ENCODE measurements at places on chromosomes 7 and 10.

DNA sequence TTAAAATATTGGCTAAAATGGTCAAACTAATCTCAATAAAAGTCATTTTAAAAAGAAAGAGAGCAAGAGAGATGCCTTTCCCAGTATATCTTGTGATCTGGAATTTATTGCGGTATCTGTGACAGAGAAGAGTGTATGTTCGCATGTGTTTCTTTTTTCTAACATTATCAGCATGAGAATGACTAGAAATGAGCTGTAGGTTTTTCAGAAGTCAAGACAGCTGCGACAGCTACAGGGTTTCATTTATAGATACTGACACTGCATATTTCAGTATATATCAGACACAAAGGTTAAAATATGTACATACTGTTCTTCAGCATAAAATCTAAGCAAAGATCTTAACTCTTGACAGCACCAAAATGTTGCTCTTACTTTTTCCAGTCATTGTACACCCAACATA lies 215.8 kb downstream of the JAZF1 start:
- no peak for DNase-seq

DNA sequence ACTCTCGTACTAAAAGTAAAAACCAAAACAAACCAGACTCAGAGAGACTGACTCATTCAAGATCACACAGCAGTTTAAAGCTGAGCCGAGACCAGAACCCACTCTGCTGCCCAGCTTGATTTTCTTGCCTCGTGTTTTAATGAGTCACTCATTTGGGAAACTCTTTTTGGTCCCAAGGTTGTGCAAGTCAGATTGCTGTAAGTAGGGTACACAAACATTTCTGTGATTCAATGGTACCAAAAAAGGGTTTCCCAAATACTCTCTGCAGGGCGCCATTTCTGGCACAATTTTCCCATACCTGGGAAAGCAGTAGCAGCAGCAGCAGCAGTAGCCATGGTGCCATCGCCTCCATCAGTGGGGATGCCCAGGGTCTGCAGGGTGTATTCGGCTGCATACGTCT lies 69.9 kb downstream of the ASAH2B start:
- DNase-seq = no peak

DNA sequence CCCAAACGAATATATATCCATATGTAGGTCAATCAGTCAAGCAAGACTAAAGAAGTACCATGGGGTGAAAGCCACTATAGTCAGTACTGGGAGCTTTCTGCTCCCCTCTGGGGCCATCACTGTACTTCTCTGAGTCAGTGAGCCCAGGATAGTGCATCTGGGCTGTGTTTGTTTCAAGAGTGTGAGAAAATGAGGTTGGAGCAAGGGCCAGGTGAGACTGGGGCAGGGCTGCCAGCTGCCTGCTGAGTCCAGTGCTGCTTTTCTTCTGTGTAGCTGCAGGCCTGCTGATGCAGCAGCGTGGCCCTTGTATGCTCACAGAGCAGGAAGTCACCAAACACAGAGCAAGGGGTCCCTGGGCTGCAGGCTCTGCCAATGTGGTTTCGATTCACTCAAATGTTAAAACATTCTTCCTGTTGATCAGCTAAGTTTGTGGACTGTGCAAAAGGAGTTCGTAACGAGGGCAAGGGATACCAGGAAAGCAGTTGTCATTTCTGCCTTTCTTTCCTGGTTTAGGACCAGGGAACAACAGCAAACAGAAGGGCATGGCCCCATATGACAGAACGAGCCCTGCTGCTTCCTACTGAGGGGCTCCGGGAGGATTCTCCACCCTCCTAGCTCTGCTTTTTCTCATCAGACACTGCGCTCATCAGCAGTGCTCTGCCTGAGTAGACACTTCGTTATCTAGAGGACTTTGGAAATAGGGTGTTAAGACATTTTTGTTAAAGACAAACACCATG lies 65.4 kb upstream of the TNS3 start:
- DNase-seq = no peak

- DNase-seq = no peak
Measured at GRCh38 chr10:76433161-76434005, 1002.0 kb downstream of the LRMDA start.

GRCh38 chr7:42338916-42339540 lies 102.0 kb upstream of the GLI3 start:
- DNase-seq = no peak

- DNase-seq = no peak
Measured at GRCh38 chr10:122988501-122988900, 8.3 kb downstream of the PSTK start.

- no peak for DNase-seq
Measured at GRCh38 chr7:1193593-1194424, 33.8 kb upstream of the ZFAND2A start.

DNA sequence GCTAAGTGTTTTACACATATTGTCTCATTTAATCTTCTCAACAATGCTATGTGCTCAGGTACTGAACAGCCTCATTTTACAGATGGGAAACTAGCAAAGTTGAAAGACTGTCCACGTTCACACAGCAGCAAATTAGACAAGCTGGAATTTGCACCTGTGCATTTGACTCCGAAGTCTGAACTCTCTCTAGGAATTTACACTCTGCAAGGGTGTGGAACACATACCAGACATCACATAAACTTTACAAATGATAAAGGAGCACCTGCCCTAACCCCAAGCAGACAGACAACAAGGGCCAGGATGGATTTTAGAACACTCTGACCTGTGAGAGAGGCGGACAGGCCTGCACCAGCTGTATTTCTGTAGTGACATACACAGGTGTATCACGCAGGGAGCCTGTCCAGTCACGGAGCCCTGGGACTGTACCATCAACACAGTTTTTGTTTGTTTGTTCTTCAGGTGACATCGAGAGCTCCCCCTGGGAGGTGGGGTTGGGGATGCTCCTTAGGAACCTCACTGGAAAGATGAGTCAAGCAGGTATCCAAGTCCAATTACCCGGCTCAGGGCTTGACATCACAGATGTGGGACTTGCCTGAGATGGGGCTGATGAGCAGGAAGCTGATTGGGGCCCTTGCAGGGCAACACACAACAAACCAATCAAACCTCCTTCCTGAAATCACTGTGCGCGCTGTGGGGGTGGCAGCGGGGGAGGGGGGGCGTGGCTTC lies 31.0 kb downstream of the MKI67 start:
- no peak for DNase-seq

GRCh38 chr7:41013117-41013516 lies 689.8 kb downstream of the INHBA start:
- DNase-seq = no peak

DNA sequence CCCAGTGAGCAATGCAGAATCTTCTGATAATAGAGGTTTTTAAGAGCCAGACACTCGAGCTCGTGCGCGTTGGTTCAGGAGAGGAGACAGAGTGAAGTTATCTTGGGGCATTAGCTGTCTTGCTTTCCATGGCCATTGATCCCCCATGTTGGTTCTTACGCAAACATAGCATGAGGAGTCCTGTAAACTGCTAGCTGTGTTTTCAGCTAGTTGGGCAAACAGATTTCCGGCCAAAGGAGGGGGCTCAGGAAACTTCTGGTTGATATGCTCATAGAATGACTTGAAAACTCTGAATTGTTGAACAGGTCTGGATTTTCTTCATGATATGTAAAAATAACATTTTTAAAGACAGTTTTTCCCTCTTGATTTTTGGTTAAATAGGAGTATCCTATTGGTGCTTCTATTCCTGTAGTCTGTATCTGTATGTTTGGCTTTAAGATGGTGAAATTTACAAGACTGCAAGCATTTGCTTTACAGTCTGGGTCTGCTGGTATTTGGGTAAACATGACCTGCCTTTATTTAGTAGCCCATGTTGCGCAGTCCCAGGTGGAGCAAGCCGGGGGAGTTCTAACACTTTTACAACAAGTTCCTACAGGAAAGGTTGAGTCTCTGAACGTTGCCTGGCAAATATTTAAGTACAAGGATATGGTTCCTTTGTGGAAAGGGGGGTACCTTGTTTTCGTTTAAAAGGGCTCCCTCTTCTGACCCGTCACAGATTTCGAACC lies 218.4 kb upstream of the KCND2 start:
- DNase-seq = no peak

DNA sequence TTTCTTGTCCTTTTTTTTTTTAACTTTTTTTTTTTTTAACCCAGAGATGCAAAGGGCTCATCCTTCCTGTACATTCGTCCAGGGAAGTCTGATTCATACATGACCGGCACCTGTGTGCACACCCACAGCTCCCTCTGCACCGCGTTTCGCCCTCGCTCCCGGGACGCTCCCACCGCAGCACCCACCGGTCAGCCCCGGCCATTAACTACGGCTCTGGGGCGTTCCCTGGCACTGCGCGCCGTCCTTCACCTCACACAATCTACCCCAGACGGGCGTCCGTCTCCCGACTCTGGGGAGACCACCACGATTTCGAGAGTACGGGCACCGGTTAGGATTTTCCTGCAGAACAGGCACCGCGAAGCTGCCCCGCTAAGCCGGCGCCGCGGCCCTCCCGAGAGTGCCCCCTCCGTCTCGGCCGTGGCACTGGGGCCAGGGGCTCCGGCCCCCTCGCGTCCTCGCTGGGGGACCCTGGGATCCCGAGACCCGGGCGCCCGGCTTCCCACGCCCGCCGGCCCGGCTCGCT lies 452 bp downstream of the ATE1 start:
- DNase-seq = no peak

DNA sequence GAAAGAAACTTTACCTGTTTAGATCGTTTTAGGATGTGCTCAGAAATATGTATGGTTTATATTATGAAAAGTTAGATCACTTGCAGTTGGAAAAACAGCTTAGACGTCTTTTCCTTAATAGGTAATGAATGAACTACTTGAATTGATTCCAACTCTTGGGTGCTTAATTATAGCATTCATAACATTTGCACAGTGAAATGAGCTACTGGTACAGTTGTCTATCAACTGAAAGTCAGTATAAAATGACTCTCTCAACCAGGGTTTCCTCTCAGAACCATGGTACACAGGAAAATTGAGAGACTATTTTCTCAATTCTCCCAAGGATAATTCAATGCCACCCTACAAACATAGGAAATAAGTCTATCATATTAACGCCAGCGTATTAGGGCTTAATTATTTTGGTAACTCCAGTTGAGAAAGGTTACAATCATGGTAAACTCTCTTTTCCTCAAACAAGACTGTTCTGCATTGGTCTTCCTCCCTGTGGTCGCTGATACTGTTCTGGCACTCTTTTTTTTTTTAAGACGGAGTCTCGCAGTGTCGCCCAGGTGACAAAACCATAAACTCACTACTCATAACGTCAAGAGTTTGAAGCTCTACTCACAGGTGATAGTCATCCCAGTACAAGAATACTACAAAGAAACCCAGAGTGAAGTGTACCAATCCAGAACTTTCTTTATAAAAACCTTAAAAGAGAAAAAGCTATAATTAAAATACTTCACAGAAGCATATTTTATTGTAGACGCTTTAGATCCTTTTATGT lies 2.0 kb downstream of the ANLN start:
- no peak for DNase-seq

DNA sequence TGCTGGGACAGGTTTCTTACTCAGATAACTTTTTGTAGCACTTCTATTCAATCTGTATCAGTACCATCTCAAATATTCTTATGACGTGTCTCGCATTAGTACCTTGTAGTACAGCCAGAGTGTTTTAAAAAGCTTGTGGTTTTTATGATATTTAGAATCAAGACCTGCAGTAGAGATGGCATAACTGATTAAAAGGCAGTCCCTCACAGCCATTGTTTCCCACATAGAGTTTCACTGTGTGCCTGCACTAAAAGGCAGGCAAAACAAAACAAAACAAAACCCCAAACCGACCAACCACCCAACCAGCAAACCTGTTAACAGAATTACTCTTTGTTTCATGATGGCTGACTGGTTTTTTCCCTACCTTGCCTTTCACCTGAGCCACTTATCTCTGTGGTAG lies 221.3 kb upstream of the DGKB start:
- DNase-seq = no peak

DNA sequence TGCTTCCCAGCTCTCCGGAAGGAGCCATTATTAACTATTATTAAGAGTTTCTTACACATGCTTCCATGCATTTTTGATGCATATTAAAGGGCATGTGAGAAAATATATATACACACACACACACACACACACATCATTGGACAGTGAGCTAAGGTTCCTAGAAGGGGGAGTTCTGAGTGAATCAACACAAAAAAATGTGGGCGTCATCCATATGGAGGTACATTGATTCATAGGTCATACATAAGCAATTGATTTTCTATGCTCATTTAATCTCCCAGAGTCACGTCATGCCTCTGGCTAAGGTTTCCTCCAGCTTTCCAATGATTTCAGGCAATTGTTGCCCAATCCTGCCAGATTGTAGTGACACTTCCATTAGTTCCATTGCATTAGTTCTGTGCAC lies 269.4 kb downstream of the DNAJB9 start:
- no peak for DNase-seq
